ENCODE measurements at places on chromosomes 1 and 21.

- no peak for DNase-seq
Measured at GRCh38 chr1:1437904-1438376, 2.5 kb downstream of the VWA1 start.

DNA sequence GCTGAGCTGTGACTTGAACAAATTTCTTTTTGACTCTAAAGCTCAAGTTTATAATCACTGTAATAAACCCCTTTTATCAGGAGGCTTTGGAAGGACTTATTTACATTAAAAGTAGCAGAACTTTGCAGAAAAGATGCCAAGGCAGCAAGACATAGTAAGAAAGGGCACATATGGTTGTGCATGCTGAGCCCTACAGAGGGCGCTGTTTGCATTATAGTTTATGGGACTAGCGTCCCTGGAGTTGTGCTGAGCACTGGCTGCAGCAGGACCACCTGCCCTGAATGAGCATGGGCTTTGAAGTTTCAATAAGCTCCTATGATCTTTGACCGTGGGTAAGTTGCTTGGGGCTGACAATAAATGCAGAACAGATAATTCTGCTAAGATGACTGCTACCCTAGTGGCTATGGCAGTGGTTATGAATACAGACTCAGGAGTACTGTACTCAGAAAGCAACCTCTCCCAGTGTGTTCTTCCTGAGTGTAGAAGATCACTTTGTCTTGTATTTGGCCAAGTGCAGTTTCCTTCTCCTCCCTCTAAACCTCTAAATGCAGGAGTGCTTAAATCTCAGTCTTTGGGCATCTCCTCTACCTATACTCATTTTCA, 45.4 kb upstream of the USP1 start:
- no peak for DNase-seq

- no peak for DNase-seq
Measured at GRCh38 chr1:178607718-178608408, 95.0 kb downstream of the TEX35 start.

DNA sequence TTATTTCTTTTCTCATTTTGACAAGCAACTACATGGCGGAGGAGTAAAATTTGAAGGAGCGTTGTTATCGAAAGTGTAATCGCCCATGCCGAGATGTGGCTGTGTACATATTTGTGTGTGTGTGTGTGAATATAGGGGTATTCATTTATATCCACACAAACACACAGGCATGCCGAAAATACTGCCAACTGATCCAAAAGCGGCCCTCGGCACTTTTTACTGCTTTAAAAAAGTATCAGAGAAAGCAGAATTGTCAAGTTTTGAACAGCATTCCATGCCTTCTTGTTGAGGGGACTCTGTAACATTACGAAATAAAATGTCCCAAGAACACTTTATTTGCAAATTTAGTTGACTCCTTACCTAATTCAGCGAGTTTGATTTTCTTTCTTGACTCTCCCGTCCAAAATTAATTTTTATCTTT, 1.1 kb downstream of the PBX1 start:
- DNase-seq = no peak

- peak; percentile 7 for DNase-seq
Measured at GRCh38 chr21:38170283-38170682, 86.5 kb upstream of the KCNJ15 start.

DNA sequence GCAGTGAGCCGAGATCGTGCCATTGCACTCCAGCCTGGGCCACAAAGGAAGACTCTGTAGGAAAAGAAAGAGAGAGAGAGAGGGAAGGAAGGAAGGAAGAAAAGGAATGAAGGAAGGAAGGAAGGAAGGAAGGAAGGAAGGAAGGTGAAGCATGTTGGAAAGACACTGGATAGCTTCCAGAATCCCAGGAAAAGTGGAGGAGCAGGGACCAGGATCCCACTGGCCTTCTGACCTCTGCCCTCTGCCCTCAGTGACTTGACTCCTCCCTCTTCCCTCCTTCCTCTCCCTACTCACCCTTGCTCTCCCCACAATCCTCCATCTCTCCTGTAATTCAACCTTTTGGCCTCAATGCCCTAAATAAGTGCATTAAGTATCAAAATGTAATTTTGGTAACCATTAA, 4.1 kb upstream of the UTS2 start:
- no peak for DNase-seq

- DNase-seq = no peak
Measured at GRCh38 chr1:203428981-203429599, 46.5 kb upstream of the PRELP start.

- DNase-seq = no peak
Measured at GRCh38 chr1:46490406-46490655, 695 bp downstream of the DMBX1 start.

- no peak for DNase-seq
Measured at GRCh38 chr1:240350910-240351331, 259.2 kb downstream of the FMN2 start.

GRCh38 chr1:40783001-40783905, at the start of gene KCNQ4:
TSS of gene KCNQ4 (plus strand) at chr1:40783787. CDS start at chr1:40784094, 307 bp downstream.
- DNase-seq = no peak

DNA sequence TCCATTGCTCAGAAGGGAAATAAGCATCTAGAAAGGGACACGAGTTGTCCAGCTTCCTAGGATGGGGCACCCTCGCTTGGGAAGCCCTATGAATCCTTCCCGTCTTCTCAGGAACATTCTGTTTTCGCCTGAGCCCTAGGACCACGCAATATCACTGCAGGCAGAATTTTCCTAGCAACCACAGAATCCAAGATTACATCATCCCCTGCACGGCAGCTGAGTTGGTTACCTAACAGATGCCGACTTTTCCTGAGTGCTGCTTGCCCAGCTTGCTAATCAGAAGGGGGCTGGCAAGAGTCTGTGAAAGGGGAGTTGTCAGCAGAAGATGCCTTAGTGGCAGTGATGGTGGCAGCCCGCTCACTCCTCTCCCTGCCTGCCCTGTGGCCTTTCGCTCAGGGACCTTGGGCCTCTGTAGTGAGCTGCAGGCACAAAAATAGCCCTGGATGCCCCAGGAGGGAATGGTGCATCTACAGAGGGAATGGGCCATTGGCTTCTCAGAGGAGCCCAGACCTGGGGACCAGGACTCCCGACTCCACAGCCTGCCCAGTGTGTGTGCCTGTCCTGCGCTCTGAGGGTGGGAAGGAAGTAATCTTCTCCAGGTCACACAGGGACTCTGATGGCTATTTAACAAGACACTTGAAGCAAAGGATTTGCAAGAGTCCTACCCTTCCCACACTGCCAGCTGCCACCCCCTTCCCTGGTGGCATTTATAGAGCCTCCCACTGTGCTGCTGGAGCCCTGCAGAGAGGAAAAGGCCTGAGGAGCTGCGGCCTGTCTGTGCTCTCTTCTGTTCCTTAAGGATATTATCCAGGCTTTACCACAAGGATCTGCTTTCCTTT, 28.9 kb upstream of the CLSTN1 start:
- DNase-seq = peak; percentile 95

- DNase-seq = no peak
Measured at GRCh38 chr1:34870395-34870794, 10.8 kb upstream of the SMIM12 start.

DNA sequence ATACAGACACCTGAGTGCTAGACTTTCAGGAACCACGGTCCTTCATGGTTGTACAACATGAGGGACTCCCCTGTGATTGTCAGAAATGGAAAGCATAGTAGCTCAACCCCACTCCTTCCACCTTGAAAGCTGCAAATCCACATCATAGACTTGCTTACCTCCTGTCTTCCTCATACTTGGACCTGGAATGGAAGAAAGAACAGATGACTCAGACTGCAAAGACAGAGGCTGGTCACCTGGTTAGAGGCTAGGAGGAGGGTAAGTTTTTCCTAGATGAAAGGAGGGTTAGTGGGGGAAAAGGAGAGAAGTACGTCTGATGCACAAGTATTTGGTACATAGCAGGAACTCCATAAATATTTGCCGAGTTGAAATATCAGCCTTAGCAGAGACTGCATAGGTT, 37.2 kb downstream of the LRRC71 start:
- no peak for DNase-seq

DNA sequence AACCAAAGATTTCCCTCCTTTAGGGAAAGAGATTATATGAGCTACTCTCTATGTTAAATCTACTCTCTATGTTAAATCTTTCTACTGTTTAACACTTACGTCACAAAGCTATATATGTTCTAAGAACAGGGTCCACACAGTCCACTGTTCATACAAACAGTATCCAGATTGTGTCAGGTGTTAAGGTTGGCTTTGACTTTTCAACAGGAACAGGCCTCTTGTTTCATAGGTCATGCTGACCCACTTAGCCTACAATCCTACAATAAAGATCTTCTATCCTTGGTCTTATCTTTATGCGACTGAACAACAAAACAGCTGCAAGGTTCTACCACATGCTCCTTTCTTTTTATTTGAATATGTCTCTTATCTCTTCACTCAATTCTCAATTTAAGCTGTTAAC, 134.9 kb downstream of the LTN1 start:
- no peak for DNase-seq

- DNase-seq = no peak
Measured at GRCh38 chr1:109404838-109405237, 7.1 kb upstream of the SORT1 start.

- no peak for DNase-seq
Measured at GRCh38 chr1:4584449-4584848, 70.0 kb upstream of the AJAP1 start.

DNA sequence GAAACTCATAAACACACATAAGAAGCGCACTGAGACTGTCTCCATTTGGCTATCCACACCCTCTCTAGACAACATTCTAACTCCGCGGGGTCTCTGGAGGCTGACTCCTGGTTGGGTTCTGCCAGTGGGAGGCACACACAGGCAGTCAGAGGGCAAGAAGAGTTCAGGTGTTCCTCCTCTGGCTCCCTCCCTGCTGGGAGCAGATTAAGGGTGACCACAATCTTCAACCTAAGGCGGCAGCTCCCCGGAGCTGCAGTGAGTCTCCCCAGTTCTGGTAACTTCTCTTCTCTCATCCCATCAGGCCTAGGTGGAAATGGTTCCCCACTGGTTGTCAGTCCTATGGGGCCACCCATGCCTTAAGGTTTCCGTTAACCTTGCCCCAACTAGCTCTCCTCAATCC, 7.4 kb upstream of the TENT5C start:
- DNase-seq = no peak

- no peak for DNase-seq
Measured at GRCh38 chr1:211579440-211580302, 710 bp upstream of the SLC30A1 start.

DNA sequence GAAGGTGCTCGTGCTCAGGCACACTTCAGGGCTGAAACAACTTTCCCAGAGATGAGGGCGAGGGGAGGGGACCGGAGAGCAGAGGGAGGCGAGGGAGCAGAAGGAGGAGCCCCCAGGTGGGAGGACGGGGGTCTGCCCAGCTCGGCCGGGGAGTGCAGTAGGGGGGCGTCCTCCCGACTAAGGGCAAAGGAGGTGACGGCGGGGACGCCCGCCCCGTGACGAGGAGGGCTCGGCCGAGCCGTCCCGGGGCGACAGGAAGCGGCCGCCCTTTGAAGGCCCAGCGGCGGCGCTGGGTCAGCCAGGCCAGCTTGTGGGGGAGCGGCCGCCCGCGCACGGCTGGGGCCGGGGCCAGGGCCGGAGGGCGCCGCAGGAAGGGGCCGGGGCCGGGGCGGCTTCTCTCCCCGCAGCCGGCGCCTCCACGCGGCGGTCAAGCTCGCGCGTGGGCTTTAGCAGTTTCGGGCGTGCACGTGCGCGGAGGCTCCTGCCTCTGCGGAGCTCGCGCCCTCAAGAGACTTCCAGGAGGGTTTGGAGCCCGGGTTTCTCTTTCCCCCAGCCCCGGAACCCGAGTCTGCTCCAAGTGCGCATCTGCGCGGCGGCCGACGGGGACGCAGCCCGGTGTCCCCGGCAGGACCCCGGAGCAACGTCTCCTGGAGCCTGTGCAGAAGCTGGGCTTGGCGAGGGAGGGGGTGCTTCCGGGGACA, 100.8 kb upstream of the SLC45A1 start:
- DNase-seq = no peak

DNA sequence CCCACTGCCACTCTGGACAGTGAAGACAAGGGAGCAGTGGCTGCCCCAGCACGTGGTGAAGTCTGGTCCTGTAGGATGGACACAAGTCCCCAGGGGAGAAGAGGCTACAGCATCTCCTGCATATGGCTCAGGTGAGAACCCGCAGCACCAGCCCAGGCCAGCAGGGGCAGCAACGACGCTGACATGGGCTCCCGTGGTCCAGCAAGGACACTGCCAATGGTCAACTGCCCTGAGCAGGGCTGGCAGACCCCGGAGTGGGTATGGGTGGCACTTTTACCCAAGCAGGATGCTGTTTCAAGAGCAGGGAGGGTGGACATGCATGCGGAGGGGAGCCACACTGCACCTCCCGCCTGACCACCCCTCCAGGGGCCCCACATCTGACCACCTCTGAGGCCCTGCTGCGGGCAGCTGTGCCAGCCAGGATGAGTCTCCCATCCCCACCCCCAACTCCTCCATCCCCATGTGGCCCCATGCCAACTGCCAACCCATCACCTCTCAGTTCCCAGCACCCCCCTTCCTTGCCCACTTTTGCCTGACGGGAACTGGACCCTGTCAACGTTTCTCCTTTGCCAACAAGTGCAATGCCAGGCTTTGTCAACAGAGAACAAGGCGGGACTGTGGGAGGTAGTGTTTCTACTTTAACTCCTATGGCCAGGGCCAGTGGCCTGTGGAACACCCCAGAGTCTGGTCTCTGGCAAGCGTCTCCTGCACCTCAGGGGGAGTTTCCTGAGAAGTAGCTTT, 8.6 kb downstream of the MORN1 start:
- DNase-seq = no peak

- peak; percentile 23 for DNase-seq
Measured at GRCh38 chr1:178501705-178502329, 5.1 kb upstream of the CLEC20A start.

DNA sequence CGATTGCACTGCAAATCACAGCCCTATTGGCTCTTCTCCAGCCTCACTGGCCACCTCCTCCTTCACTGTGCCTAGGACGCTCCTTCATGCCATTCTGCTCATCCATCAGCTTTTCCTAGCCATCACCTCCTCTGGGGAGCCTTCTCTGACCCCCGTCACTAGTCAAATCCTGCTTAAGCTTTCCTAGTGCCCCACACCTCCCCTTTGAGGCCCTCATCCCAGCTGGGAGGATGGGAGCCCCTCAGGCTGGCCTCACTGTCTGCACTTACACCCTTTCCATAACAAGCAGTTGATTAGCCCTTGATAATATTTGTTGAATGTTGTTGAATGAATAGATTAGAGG, 50.7 kb downstream of the KLHDC7A start:
- DNase-seq = no peak

DNA sequence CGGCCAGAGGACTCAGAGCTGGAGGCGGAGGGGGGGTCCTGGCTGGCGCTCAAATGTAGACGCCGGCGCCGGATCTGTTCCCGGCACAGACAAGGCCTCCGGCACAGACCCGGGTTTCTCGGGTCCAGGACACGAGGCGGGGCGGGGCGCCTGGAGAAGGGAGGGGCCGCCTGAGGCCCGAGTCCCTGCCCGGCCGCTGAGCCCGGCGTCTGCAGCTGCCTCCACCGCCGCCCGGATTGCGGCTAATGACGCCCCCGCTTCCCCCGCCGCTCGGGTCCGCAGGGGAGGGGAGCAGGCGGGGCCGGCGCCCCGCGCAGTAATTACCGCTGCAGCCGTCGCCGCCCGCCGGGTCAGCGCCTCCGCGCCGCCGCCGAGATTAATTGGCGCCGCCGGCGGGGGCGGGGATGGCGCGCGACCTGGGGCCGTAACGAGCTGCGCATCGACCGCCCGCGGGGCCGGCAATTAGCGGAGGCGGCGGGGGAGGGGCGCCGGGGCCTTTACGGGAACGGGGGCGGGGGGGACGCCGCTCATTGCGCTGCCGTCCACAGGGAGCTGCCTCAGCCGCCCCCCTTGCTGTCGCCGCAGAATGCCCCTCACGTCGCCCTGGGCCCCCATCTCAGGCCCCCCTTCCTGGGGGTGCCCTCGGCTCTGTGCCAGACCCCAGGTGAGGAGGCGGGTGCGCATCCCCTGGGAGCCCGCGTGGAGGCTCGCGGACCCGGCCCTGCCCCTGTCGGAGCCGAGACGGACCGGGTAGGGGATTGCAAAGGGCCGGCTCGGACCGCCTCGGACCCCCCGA, 17.3 kb downstream of the NOC2L start:
- peak; percentile 61 for DNase-seq

All from NCI-H446 treated with DMSO at 0.1 percent for 48 hours (cell line).